ENCODE measurements at places on chromosomes 1 and 21.

- no peak for DNase-seq
These were observed 336.4 kb downstream of the PAPPA2 start for GRCh38 chr1:176799327-176799726.

DNA sequence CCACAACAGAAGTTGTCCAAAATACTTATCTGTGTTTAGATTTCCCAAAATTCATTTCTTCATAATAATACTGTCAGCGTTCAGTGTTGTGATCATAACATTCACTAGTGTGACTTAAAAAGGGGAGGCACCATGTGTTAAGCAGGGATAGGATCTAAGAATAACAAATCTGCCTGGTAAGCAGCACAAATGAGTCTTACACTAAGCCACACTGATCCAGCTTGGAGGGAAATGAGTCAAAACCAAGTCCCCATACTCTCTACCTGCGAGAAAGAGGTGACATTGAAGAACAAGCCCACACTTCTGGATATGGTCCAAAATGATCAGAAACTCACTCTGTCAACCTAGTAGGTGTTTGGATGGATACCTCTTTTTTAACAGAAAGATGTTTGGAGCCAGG lies 145.5 kb downstream of the CRB1 start:
- DNase-seq: no peak

DNA sequence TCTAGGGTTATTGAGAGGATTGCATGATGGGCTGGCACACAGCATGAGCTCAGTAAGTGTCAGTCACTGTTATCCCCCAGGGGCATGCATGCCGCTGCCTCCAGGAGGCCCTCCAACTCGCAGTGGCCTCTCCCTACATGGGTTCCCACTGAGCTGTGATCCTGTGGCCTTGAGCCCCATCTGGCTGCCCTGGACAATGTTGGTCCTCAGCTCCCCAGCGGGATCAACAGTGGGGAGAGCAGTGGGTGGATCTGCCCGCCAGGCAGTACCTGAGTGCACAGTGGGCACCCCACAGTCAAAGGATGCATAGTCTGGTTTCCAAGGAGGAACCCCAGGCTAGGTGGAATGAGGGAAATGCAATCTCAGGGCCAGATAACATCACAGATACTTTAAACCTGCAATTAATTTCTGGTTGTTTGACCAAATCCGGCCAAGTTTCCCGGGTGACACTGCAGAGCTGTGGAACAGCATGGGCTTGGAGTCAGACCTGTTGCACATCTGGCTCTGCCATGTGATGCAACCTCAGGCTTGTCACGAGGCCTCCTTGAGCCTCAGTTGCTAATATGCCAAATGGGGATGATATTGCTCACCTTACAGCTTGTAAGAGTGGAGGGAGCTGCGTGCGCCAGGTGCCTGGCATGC lies 9.3 kb downstream of the PADI3 start:
- DNase-seq: no peak

- no peak for DNase-seq
These were observed 79.9 kb upstream of the ATP1A1 start for GRCh38 chr1:116292929-116293725.

GRCh38 chr1:114173680-114174079 lies 20.0 kb upstream of the SYT6 start:
- no peak for DNase-seq

All from testis (tissue), 5 donors.